ENCODE measurements at places on chromosomes 12 and 14.

- no peak for DNase-seq
Measured at GRCh38 chr12:123787466-123787865, 25.4 kb downstream of the DNAH10 start.

GRCh38 chr12:63164911-63165310, 13.9 kb upstream of the AVPR1A start:
- no peak for DNase-seq

GRCh38 chr12:47808050-47808449, 11.7 kb downstream of the HDAC7 start:
- peak; percentile 78 for DNase-seq

DNA sequence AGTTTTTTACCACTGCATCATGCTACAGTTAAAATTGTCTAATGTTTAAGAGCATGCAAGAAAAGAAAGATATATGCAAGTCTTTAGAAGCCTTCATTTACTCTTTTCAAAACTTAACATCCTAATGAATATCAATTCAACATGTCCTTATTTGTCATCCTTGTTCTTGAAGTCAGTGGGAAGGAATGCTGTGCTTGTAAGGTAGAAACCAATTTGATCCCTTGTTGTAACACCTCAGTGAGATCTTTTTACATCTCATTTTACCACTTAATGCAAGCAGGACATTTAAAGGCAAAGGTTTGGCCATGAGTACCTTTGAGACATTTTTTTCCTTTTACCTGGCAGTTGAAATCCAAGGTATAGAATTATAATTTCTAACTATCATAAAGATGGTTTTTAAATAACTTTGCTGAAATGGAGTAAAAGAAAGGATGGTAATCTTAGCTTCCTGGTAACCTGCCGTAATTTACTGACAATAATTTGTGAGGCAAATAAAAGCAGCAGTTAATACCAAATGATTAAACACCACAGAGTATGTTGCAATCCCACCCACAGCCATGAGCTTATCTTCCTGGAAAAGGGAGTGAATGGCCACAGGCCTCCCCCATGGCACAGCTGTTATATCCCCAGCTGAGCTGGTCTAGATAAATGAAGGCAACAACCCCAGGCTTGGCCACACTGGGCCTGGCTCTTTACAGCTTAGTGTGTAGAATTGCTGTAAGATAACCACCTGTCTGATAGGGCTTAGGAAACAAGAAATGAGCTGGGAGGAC, 33.2 kb upstream of the STRN3 start:
- DNase-seq: no peak

DNA sequence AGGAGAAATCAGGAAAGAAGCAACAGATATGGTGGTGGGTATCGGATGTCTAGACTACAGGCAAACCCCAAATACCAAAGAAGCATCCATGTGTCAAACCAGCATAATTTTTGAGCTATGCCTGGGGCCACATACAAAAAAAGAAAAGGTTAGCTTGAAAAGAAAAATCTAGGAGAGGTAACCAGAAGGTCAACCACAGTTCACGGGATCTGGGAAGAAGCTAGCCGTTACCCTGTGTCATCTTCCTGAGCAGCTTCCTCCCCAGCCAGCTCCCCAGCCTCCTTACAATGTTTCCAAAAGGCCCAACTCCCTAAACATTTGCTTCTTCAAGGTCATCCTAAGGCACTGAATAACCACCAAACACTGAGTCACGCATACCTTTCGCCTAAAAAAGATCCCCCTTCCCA, 3.1 kb downstream of the SINHCAF start:
- no peak for DNase-seq

GRCh38 chr12:6161124-6161882, 36.8 kb upstream of the VWF start:
- DNase-seq: no peak

DNA sequence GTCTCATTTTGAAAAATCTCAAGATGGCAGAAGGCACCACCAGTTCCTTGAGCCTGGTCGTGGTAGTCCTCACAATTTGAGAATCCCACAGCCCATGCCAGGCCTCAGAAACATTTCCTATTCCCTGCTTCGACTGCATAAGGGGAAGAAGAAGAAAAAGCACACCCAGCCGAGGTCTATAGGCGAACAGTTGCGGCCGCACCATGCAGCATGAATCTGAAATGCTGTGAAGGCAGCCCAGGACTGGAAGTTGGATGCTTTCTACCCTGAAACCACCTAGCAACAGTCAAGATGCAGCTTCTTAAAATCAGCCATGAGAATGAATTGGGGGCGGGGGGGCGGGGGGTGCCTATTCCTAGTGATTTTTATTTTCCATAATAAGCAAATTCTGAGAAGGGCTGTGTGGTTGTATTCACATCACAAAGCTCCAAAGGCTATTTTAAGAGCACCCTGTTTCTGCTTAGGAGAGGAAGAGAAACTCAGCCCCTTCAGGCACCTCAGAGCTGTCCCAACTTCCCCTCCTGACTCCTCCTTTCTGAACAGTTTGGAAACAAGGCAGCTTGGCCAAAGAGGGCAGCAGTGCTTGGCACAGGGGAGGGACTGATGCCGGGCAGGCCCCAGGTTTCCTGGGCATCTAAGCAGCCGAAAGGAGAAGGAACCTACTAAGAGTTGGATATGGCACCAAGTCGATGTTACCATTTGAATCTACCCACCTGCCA, 172.5 kb upstream of the FOXN3 start:
- no peak for DNase-seq

GRCh38 chr12:62578726-62579125, 112.1 kb downstream of the MON2 start:
- no peak for DNase-seq

GRCh38 chr14:68376067-68376779, 416.6 kb downstream of the ZFP36L1 start:
- DNase-seq: no peak

GRCh38 chr14:69281450-69282169, 21.7 kb downstream of the GALNT16 start:
- no peak for DNase-seq

All from activated gamma-delta T cell treated with anti-CD3 and anti-CD28 coated beads, Interleukin-2, amount 50 U/mL, for 16 hours (primary cell).